ENCODE measurements at places on chromosomes 1 and 21.

DNA sequence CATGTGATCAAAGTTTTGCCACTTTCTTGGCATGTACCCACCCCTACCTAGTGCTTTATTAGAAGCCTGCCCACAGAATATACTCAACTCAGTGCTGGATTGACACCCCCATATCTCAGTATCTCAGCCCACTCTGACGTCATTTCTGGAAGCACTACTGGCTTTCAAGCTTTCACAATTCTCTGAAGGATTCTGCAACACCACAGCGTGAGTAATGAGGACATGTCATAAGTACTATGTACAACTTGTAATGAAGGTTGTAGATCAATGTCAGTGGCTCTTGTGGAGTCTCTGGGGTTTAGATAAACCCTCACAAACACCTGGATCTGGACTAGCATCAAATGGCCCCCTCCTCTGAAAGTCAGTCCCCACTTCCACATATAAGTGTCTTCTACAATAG lies 57.2 kb downstream of the TNFSF4 start:
- peak; percentile 59 for DNase-seq

- DNase-seq, result no peak
These were observed 9.8 kb upstream of the CELSR2 start for GRCh38 chr1:109239409-109240068.

- DNase-seq, result no peak
These were observed 34.7 kb upstream of the POFUT2 start for GRCh38 chr21:45322231-45322959.

DNA sequence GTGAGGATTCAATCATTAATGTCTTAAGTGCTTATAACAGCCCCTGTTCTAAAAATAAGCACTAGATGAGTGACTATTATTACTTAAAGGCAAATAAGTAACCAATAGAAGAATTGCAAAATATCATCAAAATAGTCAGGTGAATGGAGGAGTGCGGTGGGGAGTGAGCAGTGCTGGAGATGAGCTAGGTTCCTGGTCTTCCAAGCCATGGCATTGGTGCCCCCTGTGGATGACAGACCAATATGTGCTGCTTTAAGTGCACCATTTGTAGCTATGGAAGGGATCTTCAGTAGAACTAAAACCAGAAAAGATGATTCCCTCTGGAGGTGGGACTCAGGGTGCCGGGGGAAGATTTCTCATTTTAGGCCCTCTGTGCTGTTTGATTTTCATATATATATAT lies 46.1 kb upstream of the SLC30A1 start:
- no peak for DNase-seq

GRCh38 chr21:38325731-38326420 lies 69.1 kb downstream of the KCNJ15 start:
- no peak for DNase-seq

DNA sequence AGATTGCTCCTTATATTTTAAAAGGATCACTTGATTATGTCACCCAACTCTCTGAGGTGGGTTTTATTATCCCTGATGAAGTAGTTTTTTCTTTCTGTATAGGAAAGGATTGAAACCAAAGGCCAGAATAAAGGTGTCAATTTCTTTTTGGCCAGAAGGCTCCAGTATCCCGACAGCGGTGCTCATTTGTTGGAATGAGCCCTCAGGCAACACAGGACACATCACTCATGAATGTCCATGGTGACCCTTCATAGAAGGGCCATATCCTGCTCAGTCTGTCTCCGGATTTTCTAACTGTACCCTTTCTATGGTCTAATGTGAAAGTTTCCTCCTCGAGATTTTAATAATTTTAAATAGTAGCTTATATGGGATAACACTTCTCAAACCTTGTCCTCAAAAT lies 171.3 kb upstream of the USP24 start:
- DNase-seq, result no peak

GRCh38 chr1:149937759-149938158 lies 1.1 kb upstream of the MTMR11 start:
- DNase-seq, result no peak

- DNase-seq, result no peak
These were observed 46.1 kb downstream of the PUM1 start for GRCh38 chr1:31019401-31019800.

- no peak for DNase-seq
These were observed 53.5 kb downstream of the RRAGC start for GRCh38 chr1:38806090-38806489.

DNA sequence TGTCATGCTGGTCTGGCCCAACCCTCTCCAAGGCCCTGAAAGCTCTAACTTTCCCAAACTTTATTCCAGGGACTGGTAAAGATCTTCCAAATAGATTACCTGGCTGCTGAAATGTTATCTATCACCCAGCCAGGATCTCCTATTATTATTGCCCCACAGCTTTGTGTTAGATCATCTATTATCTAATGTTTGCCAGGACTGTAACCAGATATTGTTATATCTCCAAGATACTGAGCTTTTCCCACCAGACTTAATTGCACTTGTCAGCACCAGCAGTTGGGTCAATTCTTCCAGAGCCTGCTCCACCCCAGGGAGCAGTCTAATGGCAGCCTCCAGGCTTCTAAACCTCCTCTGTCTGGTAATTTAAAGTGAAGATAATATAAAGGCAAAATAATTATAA lies 59.1 kb downstream of the PRDX6 start:
- no peak for DNase-seq

- no peak for DNase-seq
These were observed 131.6 kb downstream of the DMRTB1 start for GRCh38 chr1:53590531-53591515.

- DNase-seq, result no peak
These were observed 86.1 kb upstream of the CYYR1 start for GRCh38 chr21:26659182-26659581.

- DNase-seq, result no peak
These were observed 62.2 kb upstream of the RUNX3 start for GRCh38 chr1:24992124-24992760.

DNA sequence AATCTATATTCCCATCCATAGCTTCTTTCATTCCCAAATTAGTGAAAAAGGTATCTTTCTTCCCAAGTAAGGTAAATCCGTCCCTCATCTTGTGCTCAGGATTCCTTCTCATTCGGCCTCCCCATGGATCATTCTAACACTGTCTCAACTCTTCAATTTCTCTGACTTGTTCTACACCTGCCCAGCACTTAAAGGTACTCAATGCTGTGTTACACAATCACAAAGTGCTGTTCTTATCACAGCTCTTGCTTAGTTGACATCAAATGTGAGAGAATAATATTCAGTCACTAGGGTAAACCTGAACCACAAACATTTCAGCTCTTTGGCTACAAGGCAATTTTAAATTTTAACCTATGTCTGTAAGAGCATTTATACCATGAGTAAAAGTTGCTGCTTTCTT lies 94.8 kb downstream of the DIRAS3 start:
- no peak for DNase-seq

- DNase-seq, result no peak
These were observed 1.1 kb downstream of the SPOCD1 start for GRCh38 chr1:31814631-31815306.

DNA sequence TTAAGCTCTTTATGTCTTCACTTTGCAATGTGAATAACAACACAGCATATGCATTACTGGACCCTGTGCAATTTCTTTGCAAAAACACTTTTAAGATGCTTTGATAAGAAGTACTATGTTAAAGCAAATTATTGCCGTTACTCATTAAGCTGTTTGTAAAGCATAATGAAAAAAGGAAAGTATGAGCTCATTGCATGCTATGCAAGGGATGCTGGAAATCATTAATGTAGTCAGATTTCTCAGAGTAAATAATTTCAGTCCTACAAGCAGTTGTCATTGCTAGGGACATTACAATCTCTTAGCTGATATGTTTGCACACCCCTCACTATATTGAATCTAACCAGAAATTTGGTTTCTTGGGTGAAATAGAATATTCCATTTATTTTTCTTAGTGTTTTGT lies 982.5 kb upstream of the ADGRL2 start:
- DNase-seq, result no peak

DNA sequence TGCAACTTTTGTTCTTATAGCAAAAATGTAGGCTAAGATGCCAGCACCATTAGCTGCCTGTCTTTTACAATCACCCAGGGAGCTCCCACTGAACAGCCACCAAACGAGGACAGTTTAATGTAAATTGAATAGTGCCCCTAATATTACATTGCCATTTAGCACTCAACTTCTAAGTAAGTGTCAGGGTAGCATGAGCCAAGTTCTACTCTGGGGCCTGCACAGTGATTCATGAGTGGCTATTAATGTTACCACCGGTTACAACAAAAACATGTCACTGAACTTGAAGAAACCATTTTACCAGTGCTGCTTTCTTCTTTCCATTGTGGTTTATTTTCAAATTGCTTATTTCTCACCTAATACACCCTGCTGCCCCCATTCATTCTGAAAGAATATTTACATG lies 295.6 kb upstream of the RRP15 start:
- no peak for DNase-seq

DNA sequence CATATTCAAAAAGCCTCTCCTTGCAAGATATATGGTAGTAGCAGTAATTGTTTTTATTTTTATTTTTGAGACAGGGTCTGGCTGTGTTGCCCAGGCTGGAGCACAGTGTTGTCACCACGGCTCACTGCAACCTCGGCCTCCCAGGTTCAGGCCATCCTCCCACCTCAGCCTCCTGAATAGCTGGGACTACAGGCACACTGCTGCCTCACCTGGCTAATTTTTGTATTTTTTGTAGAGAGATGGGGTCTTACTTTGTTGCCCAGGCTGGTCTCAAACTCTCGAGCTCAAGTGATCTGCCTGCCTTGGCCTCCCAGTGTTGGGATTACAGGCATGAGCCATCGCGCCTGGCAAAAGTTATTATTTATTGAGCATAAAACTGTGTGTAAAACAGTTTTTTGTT lies 38.4 kb downstream of the SLC66A1 start:
- no peak for DNase-seq

DNA sequence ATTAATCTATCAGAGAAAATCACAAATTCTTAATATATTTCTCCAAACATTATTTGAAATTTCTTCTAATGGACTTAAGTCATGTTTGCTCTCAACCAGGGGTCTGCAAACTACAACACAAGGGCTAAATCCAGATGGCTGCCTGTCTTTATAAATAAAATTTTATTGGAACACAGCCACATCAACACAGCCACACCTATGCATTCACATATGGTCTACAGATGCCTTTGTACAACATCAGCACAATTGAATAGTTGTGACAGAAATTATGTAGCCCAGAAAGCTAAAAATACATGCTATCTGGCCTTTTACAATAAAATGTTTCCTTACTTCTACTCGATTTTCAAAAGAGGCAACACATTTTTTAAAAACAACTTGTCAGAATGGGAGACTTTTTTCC lies 103.9 kb downstream of the DPYD start:
- no peak for DNase-seq

GRCh38 chr21:14685568-14685967 lies 139.5 kb upstream of the SAMSN1 start:
- no peak for DNase-seq

GRCh38 chr1:69967245-69967766 lies 238.1 kb downstream of the LRRC40 start:
- no peak for DNase-seq

DNA sequence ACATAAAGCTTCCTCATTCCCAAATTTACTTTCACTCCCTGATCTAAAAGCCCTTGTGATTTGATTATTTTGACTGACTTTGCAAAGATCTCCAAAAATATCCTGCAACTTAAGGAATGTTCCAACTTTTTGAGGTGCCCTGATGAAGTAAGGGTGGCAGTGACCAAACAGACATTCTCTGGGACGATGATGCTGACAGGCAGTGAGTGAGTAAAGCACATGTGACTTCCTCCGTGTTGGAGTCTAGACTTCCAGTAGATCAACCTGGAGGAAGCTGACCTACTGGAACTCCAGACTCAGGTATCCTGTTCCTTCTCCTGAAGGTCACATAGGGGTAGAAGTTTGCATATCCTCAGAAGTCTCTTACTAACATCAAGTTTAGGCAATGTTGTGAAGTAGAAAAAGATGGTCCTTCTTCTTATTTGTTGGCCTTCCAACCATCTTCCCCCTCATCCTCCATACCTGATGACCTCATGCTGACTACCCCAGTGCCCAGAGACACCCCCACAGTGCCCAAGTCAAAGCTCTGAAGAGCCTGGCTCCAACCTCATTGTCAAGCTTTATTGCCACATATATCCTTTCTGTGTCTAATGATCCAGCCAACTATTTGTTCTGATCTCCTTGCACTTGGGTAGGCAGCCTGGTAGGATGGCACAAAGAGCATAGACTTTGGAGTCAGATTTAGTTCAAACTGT lies 16.0 kb downstream of the TNFSF4 start:
- DNase-seq, result no peak

DNA sequence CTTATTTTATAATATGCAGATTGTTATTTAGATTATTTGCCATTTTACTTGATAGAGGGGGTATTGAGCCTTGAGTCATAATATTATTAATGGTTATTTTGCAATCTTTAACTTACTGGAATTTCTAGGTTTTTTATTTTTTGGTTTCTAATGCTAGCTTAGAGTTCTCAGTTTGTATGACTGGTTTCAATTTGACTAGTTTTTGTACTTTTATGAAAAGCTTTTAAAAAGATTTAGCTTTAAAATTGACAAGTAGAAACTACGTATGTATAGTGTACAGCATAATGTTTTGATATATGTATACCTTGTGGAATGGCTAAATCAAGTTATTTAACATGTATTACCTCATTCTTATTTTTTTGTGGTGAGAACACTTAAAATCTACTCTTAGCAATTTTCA lies 41.5 kb downstream of the CEP350 start:
- DNase-seq, result no peak

- DNase-seq, result peak; percentile 80
These were observed 9.5 kb upstream of the PADI3 start for GRCh38 chr1:17239420-17239819.

DNA sequence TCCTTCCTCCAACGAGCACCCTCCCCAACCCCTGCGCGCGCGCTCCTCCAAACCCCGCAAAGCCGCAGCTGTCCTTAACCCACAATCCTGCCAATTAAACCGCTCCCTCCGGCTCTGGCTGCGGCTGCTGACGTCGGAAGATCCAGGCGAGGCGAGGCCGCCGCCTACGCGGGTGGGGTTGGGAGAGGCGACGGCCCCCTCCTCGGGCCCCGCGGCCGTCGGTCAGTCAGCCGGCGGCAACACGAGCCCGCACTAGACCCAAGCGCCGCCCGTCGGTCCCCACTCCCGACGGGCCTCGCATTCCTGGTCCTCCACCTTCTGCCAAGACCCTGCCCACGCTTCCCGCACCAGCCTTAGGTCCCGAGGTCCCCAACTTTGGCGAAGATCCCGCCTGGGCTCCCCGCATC lies 75.4 kb downstream of the VWA5B1 start:
- no peak for DNase-seq

GRCh38 chr1:42469727-42470126 lies 6.6 kb downstream of the CCDC30 start:
- no peak for DNase-seq
